Muscle of leg (tissue), 16 donors: ENCODE measurements at places on chromosomes 7 and 10. TPM values are rescaled to one million over a fixed set of nuclear protein-coding genes. Genes with fewer than 3 reads are reported as not detected.

- DNase-seq = no peak
Observed at GRCh38 chr7:143492799-143493739, 15.4 kb downstream of the TAS2R41 start.

DNA sequence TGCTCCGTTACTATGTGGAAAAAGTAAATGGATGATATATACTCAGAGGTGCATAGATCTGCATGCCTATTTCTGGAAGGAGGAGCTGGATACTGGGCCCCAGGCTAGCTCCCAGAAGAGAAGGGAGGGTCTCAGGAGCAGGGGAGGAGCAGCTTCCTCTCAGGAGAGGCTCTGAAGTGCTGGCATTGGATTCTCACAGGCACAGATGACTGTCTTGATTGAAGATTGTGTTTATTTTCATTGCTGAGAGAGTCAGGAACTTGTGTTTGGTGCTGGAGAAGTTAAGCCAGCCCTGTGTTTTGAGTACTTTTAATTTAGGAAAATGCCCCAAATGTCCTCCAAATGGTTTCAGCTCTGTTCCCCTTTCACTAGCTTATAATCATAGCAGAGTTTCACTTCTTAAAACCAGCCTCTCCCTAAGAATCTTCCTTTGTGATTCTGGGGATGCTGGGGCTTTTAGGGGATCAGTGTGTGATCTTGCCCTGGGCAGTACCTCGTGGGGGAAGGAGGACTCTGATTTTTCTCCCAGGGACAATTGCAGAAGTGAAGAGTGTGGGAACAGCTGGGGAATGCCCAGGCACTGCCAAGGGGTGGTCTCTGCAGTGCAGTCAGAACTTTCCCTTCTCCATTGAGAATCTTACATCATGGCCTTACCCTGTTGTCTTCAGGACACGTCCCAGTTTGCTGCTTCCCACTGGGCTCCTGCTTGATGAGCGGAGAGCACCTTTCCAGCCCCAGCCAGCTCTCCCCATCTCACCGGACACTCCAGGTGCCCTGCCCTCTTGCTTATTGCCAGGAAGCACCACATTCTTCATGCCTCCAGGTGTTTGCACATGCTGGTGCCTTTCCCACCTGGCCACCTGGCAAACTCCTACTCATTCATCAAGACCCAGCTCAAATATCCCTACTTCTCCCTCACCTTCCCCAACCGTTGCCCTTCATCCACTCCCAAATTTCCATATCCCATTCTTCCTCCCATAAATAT, 102.8 kb downstream of the ARHGAP22 start:
- DNase-seq = no peak

DNA sequence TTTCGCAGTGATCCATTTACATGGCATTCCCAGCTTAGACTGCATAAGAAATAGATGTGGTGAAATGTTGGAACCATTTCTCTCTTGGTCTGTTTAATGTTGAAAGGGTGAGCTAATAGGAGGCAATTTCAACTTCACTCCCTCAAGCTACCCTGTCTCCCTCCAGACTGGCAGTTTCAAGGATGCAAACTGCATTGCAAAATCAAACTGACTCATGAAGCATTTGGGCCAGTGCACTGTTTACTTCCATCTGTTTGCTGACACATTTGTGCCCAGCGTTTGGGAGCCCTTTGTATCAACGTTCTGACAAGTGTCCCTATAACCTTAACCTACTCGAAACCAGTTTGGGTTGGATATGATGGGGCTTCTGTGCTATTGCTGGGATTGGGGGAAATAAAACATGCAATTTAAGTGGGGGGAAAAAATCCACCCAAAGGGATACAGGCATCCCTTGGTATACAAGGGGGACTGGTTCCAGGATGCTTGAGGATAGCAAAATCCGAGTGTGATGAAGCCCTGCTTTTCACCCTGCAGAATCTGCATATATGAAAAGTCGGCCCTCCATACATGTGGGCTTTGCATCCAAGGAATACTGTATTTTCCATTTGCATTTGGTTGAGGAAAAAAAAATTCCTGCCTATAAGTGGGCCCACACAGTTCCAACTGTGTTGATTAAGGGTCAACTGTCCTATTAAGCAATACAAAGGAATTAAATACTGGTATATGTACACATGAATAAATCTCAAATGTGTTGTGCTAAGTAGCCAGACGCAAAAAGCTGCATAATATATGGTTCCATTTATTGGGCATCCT, 15.6 kb downstream of the RHEB start:
- DNase-seq = no peak

DNA sequence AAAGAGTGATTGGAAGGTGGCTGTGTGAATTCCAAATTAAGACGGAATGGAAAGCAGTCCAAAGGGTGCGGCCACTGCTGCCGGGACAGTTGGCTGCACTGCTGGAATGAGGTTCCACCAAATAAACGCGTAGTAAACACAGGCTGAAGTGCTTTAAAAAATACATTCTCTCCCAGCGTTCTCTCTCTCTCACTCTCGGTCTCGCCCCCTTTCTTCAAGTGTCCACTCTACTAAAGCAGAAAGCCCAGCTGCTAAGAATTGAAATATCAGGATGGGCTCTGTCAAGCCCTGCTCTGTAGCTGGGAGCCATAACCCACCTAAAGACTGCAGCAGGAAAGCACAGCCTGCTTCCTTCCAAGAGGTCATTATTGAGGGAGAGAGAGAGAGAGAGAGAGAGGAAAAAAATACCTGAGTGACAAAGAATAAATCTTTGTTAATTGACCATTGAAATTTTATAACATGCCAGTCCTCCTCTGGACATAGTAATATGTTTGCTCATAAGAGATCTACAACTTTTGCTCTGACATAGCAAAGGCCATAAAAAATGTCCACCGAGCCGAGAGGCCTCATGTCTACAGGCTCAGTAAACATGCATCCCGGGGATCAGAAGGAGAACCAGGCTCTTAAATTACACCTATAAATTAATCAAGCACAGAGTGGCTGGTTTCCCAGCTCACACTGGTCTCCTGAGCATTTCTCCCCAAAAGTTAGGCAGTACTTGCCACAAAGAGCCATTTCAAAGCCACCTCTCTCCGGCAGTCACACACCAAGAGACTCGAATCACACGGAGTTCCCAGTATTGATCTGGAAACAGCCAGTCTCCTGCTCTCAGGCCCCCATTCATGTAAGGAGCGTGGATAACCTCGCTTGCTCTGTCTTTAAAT, 72.8 kb downstream of the FGFR2 start:
- peak; percentile 82 for DNase-seq

DNA sequence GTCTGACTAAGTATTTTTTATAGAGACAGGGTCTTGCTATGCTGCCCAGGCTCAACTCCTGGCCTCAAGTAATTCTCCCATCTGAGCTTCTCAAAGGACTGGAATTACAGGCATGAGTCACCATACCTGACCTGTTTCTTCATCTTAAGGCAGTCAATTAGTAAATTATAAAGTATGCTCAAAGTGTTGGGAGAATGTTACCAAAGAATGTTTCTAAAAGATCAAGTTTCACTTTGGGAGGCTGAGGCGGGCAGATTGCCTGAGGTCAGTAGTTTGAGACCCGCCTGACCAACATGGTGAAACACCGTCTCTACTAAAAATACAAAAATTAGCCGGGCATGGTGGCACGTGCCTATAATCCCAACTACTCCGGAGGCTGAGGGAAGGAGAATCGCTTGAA, 117.0 kb downstream of the ALOX5 start:
- no peak for DNase-seq

GRCh38 chr7:24604630-24605029, 31.4 kb downstream of the PALS2 start:
- no peak for DNase-seq

DNA sequence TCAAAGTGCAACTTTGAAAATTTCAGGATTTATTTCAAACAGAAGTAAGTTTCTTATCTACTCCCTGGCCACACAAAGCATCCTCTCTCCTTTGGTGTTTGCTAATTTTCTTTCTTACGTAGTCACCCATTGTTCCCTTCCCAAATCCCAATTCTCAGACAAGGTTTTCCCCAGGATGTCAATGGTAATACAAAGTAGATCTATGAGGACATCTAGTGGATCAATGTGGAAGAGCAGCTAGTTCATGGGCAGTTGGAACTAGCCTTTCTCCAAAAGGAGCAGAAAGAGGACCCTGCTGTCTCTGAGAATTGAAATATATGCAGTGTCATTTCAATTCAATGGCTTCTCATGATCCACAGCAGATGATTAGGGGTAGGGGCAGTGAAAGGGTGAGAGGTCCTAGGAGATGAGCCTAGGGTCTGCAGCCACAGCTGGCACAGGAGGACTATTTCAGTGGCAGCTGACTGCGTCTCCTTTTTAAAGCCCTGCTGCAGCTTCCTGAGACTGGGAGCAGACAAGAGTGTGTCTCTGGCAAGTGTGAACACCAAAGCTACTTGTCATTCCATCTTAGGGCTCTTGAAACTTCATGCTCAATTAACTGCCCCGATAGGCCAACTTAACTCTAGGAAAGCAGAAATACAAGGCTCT, 632.6 kb downstream of the KCNMA1 start:
- peak; percentile 91 for DNase-seq

- no peak for DNase-seq
Observed at GRCh38 chr7:128105228-128106022, 74.2 kb upstream of the LRRC4 start.

DNA sequence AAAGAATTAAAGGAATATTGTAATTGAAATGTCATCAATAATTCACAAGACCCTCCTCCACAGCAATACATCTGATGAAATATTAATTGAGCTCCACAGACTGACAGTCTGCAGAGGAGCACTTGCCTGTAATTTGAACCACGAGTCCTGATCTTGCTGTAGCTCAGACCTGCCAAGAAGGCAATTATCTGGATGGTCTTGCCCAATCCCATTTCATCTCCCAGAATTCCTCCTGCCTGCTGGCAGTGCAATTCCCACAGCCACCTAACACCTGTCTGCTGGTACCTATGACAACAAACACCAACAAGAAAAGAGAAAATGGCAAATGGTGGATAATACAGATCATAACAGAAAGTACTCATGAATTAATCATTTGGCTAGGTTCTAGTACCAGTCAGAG, 38.5 kb downstream of the ERCC6 start:
- DNase-seq = peak; percentile 37

GRCh38 chr10:49649294-49649693, 30.2 kb upstream of the C10orf53 start:
- DNase-seq = no peak

DNA sequence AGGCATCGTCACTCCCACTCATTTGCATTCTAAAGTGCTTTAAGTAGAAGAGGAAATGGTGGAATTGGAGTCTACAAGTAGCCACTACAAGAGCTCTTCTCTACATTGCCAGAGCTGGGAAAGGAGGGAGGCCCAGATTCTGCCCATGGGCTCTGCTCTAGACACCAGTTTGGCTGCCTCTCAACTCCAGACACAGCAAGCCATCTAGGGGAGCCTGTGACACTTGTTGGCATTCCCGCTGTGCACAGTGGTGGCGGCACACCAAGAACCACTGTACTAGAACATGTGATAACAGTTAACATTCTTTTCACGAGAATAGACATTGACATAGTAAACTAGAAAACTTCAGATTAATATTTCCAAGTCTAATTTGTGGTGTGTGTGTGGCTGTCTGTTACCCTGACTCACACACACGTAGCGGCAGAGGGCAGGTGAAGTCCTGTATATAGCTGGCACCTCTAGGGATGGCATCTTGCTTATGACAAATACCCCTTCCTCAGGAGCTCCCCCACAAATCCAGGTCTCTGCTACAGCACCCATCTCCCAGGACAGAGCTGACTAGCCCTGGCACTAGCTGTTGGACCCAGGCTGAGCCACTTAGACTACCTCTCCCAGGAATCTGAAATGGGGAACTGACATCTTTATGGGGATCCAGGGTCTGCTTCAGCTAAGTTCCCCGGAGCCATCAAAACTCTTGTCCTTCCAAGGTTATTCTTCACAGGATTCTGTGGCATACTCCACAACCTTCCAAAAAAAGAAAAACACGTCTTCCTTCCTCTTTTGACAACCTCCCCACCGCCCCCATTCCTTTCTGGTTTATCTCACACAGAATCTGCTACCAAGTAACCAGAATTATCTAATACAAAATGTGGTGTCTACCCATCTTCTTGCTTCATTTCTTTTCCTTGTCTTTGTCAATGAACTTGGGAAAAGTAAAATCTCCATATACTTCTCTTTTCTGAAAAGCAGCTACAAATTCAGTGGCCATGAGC, 54.7 kb upstream of the MRLN start:
- DNase-seq = no peak

GRCh38 chr7:148916186-148916585, 32.1 kb upstream of the EZH2 start:
- peak; percentile 37 for DNase-seq

GRCh38 chr7:112987171-112987570, 99.5 kb downstream of the GPR85 start:
- DNase-seq = no peak

- no peak for DNase-seq
Observed at GRCh38 chr7:79199961-79200360, 253.5 kb downstream of the MAGI2 start.

DNA sequence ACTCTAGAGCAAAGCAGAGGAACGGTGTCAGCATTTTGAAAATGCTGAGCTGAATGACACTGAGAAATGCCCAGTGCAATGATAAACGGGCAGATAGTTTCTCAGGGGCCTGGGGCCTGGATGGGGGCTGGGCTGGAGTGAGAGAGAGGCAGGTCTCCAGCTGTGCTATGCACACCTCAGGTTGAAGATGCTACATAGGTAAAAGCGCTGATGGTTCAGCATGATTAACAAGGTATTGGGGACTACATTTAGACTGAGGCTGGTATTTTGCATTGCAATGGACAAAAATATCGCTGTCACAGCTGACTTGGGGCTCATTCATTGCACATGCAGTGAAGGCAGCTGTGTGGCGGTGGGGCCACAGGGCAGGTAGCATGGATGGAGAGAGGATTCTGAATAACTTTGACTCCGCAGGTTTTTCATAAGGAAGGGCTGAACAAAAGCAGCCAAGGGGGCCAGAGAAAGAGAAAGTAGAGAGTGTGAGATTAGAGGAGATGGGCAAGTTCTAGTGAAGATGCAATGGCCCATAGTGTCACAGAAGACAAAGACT, 290.8 kb upstream of the ZNF32 start:
- DNase-seq = no peak

Gene EN2
- 0.72 TPM for polyA plus RNA-seq

Gene TAS2R5
- 0.61 TPM for polyA plus RNA-seq

Gene NPC1L1
- polyA plus RNA-seq = 0.07 TPM

Gene DLX5
- polyA plus RNA-seq = not detected

Gene THNSL1
- 5.4 TPM for polyA plus RNA-seq

Gene HABP2
- polyA plus RNA-seq = 0.09 TPM

Gene CTTNBP2
- 0.71 TPM for polyA plus RNA-seq
